ENCODE measurements at places on chromosomes 7 and 10. TPM values are rescaled to one million over a fixed set of nuclear protein-coding genes. Genes with fewer than 3 reads are reported as not detected.

- H3K4me1 ChIP-seq, result no peaks in the 10 kb centered on the region
- no peak for DNase-seq
- no peaks in the 10 kb centered on the region for H3K27me3 ChIP-seq
- H3K36me3 ChIP-seq, result no peaks in the 10 kb centered on the region
These were observed 20.1 kb upstream of the C7orf33 start for GRCh38 chr7:148570510-148570909.

GRCh38 chr7:113730309-113730955 is 188.4 kb downstream of the PPP1R3A start:
- H3K4me3 ChIP-seq, result no peak overlapping the region
- peaks cover 10% of the 10 kb centered on the region for H3K4me1 ChIP-seq
- H3K27ac ChIP-seq, result peak overlapping the region; percentile 31
- H3K27me3 ChIP-seq, result no peaks in the 10 kb centered on the region
- no peaks in the 10 kb centered on the region for H3K36me3 ChIP-seq
- DNase-seq, result peak; percentile 78

GRCh38 chr10:44607116-44607515 is 222.2 kb upstream of the CXCL12 start:
- H3K4me3 ChIP-seq, result no peak overlapping the region
- no peak overlapping the region for H3K27ac ChIP-seq
- H3K27me3 ChIP-seq, result no peaks in the 10 kb centered on the region
- DNase-seq, result no peak
- H3K36me3 ChIP-seq, result no peaks in the 10 kb centered on the region

GRCh38 chr10:107915215-107915610 is 750.7 kb upstream of the SORCS1 start:
- H3K27me3 ChIP-seq, result no peaks in the 10 kb centered on the region
- H3K27ac ChIP-seq, result peak overlapping the region; percentile 8
- H3K4me1 ChIP-seq, result peaks cover 14% of the 10 kb centered on the region

DNA sequence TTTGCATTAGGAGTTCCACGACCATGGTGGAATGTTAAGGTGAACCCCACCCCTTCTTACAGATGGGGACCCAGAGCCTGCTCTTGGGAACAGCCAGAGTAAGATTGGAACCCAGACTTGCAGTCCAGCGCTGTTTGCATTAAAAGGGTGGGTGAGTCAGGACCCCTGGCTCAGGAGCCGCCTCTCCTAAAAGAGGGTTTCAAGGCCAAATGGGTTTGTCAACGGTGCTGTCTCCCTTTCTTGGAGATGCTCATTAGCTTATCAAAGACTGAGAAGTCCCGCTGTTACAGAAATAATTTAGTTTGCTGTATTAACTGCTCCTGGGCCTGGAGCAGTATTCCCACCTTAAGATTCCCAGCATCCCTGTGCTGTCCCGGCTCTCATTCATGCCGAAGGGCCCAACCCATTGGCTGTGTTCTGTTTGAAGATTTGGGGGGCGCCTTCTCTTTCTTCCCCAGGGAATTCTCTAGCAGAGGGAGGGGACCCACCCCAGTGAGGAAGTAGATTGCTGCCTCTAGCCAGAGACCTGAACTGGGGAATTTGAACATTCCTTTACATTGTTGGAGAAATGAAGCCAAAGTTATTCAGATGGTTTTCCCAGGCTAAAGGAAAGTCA is 1.8 kb downstream of the MARVELD1 start:
- peak overlapping the region; percentile 73 for H3K4me3 ChIP-seq
- H3K27me3 ChIP-seq, result no peaks in the 10 kb centered on the region
- peak; percentile 56 for DNase-seq
- H3K36me3 ChIP-seq, result peaks cover 14% of the 10 kb centered on the region

- no peaks in the 10 kb centered on the region for H3K36me3 ChIP-seq
- H3K27ac ChIP-seq, result no peak overlapping the region
- DNase-seq, result peak; percentile 70
- H3K4me3 ChIP-seq, result no peak overlapping the region
These were observed 62.2 kb downstream of the SAMD9 start for GRCh38 chr7:93055543-93056107.

GRCh38 chr7:94907811-94908322 is 473 bp downstream of the PPP1R9A start:
- H3K27ac ChIP-seq, result no peak overlapping the region
- H3K36me3 ChIP-seq, result no peaks in the 10 kb centered on the region
- H3K27me3 ChIP-seq, result peaks cover 68% of the 10 kb centered on the region
- H3K4me1 ChIP-seq, result no peaks in the 10 kb centered on the region
- peak; percentile 39 for DNase-seq

GRCh38 chr10:18340496-18341051 is 200.3 kb downstream of the CACNB2 start:
- H3K4me1 ChIP-seq, result 0 out of 2 replicates have a peak, but pooled peaks cover 5% of the 10 kb centered on the region
- no peak overlapping the region for H3K27ac ChIP-seq
- peak overlapping the region; percentile 71 for H3K4me3 ChIP-seq
- peak; percentile 46 for DNase-seq
- H3K27me3 ChIP-seq, result no peaks in the 10 kb centered on the region

DNA sequence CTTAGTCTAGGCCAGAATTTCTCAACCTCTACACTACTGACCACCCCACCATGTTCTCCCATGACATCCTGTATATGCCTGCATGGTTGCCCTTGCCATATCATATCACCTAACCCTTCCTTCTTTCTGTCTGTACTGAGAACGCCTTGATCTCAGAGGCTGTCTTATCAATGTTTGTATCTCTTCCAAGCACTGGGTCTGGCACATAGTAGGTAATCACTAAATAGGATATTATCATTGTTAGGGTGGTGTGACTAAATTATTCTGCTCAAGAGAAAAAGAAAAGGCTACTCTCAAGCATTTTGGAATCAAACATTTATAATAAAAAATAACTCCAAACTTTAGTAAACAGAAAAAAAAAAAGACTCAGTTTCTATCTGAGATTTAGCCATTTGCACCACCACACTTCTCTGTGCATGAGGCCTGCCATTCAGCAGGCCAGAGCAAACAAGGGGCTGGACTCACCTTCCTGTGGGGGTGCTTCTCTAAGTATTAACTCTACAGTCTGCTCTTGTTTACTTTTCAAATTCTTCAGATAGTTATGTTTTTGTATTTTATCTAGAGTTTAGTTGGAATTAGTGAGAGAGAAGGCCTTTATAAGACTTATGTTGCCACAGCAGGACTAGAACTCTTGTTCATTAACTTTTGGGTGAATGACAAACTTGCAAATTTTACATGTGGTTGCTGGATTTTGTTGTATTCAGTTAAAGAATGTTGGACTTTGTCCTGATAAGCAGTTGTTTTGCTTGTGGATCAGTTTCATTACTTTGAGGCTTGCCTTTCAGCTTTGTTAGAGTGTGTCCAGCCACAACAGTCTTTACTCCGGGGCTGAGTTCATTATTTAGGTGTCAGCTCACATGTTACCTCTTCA is 5.4 kb downstream of the AGBL3 start:
- H3K27me3 ChIP-seq, result no peaks in the 10 kb centered on the region
- H3K4me1 ChIP-seq, result peaks cover 4% of the 10 kb centered on the region
- DNase-seq, result no peak
- H3K4me3 ChIP-seq, result no peak overlapping the region
- H3K36me3 ChIP-seq, result peaks cover 3% of the 10 kb centered on the region
- no peak overlapping the region for H3K27ac ChIP-seq

DNA sequence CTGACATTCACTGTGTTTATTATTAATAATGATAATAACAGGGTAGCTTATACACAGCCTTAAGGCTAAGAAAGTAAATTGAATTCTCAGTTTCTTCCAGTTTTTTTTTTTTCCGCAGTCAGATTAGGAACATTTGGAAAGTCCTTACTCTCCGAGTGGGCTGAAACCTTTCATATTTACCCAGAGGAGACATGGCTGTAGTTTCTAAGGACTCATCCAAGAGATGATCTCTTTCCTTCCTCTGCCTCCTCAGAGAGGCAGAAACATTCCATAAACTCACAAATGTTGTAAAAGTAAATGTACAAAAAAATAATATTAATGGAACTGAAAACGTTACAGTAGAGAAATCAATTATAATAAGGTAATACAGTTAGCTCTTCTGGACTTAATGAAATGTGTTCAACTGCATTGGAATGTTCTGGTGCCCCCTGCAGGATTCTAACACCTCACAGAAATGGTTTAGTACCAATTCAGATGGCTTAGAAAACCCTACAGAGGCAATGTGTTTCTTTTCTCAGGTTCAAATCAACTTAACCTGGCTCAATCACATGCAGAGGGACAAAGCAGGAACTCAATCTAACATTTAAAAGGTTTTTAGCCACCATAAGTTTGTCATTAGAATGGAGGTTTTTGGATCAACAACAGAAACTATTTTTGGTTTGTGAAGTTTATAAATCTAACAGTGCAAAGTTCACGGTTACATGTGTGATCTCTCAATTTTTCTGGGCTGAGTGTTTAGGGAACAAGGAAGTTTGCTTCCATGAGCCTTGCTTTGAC is 71.7 kb downstream of the ICA1 start:
- H3K27ac ChIP-seq, result no peak overlapping the region
- DNase-seq, result peak; percentile 66
- no peak overlapping the region for H3K4me3 ChIP-seq
- H3K36me3 ChIP-seq, result no peaks in the 10 kb centered on the region
- H3K4me1 ChIP-seq, result no peaks in the 10 kb centered on the region

DNA sequence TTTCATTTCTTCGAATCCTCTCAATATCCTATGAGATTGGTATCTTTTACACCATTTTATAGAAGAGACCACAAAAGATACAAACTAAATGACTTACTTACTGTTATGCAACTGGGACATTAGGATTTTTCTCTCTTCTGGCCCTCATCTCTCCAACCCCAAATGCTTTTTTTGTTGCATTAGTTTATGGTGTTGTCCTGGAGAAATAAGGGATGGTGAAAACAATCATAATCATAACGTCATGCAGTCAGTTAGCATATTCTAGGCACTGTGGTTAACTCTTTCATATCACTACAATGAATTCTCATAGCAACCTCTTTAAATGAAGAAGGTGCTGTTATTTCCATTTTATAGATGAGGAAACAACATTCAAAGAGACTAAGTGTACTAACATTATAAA is 104.6 kb downstream of the PON1 start:
- no peaks in the 10 kb centered on the region for H3K4me1 ChIP-seq
- DNase-seq, result no peak
- no peak overlapping the region for H3K27ac ChIP-seq
- peaks cover 40% of the 10 kb centered on the region for H3K27me3 ChIP-seq
- H3K4me3 ChIP-seq, result no peak overlapping the region
- H3K36me3 ChIP-seq, result no peaks in the 10 kb centered on the region

- H3K4me1 ChIP-seq, result peaks cover 20% of the 10 kb centered on the region
- no peak overlapping the region for H3K27ac ChIP-seq
These were observed 204.3 kb downstream of the ANK3 start for GRCh38 chr10:60185421-60185820.

DNA sequence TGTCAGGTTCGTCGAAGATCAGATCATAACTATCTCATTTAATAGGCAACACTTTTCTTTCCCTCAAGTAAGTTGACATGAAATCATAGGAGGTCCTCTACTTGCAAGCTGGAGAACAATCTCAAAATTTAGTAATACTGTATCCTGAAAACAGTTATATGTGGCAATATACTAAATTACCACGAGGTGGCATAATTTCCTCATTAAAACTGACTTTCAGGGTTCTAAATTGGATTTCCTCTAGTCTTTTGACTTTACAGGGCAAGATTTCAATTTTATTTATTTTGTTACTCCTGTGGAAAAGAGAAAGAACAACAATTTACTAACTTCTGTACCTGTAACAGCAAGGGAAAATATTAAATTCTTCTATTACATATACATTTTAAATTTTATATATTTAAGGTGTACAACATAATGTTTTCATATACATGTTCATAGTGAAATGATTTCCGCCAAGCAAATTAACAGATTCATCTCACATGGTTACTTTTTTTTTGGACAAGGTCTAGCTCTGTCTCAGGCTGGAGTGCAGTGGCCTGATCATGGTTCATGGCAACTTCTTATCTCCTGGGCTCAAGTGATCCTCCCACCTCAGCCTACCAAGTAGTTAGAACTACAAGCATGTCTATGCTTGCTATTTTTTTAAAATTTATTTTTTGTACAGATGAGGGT is 53.4 kb upstream of the CYP2C18 start:
- H3K27me3 ChIP-seq, result no peaks in the 10 kb centered on the region
- no peak overlapping the region for H3K4me3 ChIP-seq
- H3K27ac ChIP-seq, result no peak overlapping the region
- DNase-seq, result peak; percentile 42

DNA sequence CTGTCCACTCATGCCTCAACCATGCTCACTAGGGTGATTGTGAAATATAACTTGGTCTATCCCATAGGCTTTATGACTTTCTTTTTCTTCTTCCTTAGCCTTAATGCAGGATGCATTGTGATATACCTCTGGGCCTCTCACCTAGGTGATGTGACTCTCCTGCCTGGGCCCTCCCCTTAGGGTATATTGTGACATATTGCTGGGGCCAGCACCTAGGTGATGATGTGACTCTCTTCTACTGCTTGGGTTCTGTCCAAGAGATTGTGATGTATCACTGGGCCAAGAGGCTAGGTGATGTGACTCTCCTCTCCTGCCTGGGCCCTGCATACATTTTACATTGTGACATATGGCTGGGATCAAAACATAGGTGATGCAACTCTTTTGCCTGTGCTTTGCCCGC is 14.7 kb upstream of the ZNF107 start:
- H3K36me3 ChIP-seq, result no peaks in the 10 kb centered on the region
- H3K27me3 ChIP-seq, result no peaks in the 10 kb centered on the region
- no peak for DNase-seq
- H3K4me1 ChIP-seq, result no peaks in the 10 kb centered on the region
- no peak overlapping the region for H3K4me3 ChIP-seq

GRCh38 chr7:5701085-5701914 is 80.2 kb downstream of the RNF216 start:
- H3K36me3 ChIP-seq, result no peaks in the 10 kb centered on the region
- H3K4me1 ChIP-seq, result peaks cover 21% of the 10 kb centered on the region
- no peak for DNase-seq
- no peak overlapping the region for H3K27ac ChIP-seq
- H3K27me3 ChIP-seq, result no peaks in the 10 kb centered on the region

- DNase-seq, result no peak
- H3K4me1 ChIP-seq, result peaks cover 12% of the 10 kb centered on the region
- H3K4me3 ChIP-seq, result no peak overlapping the region
- no peak overlapping the region for H3K27ac ChIP-seq
These were observed 74.7 kb downstream of the CXCL12 start for GRCh38 chr10:44309939-44310761.

DNA sequence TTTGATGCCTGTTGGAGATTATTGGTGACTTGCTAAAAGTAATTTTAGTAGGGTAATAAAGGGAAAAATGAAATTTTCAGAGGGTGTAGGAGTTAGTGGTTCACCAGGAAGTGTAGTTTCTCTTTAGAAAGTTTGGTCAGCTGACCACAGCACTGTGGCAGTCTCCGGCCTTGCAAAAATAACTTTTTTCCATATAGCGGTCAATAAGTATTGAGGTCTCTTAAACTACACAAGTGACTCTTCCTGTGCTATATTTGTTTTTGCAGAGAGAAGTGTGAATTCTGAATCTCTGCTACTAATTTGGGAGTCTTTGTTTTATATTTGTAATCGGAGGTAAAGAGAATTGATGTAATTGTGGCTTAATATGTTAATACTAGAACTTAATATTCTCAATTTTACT is 24.3 kb downstream of the PTPN12 start:
- no peak overlapping the region for H3K27ac ChIP-seq
- H3K27me3 ChIP-seq, result no peaks in the 10 kb centered on the region
- H3K36me3 ChIP-seq, result peaks cover 5% of the 10 kb centered on the region
- H3K4me1 ChIP-seq, result peaks cover 22% of the 10 kb centered on the region
- no peak overlapping the region for H3K4me3 ChIP-seq
- no peak for DNase-seq

GRCh38 chr7:150830937-150831336 is 21.4 kb upstream of the AOC1 start:
- H3K4me3 ChIP-seq, result no peak overlapping the region
- no peak overlapping the region for H3K27ac ChIP-seq
- no peak for DNase-seq
- no peaks in the 10 kb centered on the region for H3K4me1 ChIP-seq

Gene SEM1
- total RNA-seq, result 93.3 TPM

Gene CYP26C1
- not detected for total RNA-seq

Gene ASZ1
- not detected for total RNA-seq

Gene SEMA3C
- 612 TPM for total RNA-seq

Gene CLDN4
- total RNA-seq, result not detected

Gene SPDYE8
- not detected for total RNA-seq

Data from GM23248 (cell line).